ENCODE measurements at places on chromosomes 1 and 21. TPM values are rescaled to one million over a fixed set of nuclear protein-coding genes. Genes with fewer than 3 reads are reported as not detected.

The TFAP2E gene
- not detected for total RNA-seq

The PGLYRP4 gene
- total RNA-seq = not detected

The AQP10 gene
- total RNA-seq = 0.13 TPM

The ICOSLG gene
- 0.72 TPM for total RNA-seq

The CAPN9 gene
- total RNA-seq = under 0.01 TPM

The AMY1C gene
- not detected for total RNA-seq

The TEDDM1 gene
- not detected for total RNA-seq

The FNDC10 gene
- 0.65 TPM for total RNA-seq

The KCND3 gene
- not detected for total RNA-seq

The CLCA4 gene
- not detected for total RNA-seq

The RBM11 gene
- not detected for total RNA-seq

The IL10 gene
- total RNA-seq = not detected

The SPATA1 gene
- 1.1 TPM for total RNA-seq

The SYPL2 gene
- total RNA-seq = under 0.01 TPM

The CZIB gene
- total RNA-seq = 36.3 TPM

The TSACC gene
- total RNA-seq = 0.40 TPM

The TCP10L gene
- not detected for total RNA-seq

The SLC45A1 gene
- 0.57 TPM for total RNA-seq

The FAM163A gene
- not detected for total RNA-seq

The MRPL39 gene
- total RNA-seq = 57.4 TPM

The SRSF4 gene
- 59.6 TPM for total RNA-seq

The PCBP3 gene
- total RNA-seq = 0.40 TPM

The RNU1-3 gene
- total RNA-seq = under 0.01 TPM

The DENND2C gene
- 0.86 TPM for total RNA-seq

The KLHDC8A gene
- total RNA-seq = not detected

The GNAT2 gene
- 0.13 TPM for total RNA-seq

The TFF3 gene
- total RNA-seq = not detected

The HMCN1 gene
- 9.6 TPM for total RNA-seq

The IGSF21 gene
- total RNA-seq = not detected

The MTF2 gene
- 40.3 TPM for total RNA-seq

The KPRP gene
- not detected for total RNA-seq

The KCNA10 gene
- total RNA-seq = not detected

Data from thoracic aorta endothelial cell (primary cell).